ENCODE measurements at places on chromosomes 12 and 14.

DNA sequence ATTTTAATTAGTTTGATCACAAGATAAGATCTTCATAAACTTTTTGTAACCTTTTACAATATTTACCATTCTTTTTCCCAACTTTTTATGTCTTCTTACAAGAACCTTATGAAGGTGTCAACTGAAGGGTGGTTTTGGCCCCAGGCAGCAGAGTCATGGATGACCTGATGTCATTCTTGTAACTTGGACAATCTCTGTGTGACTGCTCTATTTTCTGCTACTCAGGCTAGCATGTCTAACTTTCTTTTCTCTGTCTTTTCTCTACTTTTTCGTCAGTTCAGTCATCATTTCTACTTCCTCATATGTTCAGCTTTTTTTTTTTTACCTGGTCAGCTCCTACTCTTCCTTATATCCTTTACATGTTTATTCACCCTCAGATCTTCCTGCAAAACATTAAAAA, 150.7 kb upstream of the PTPRQ start:
- no peak for DNase-seq

DNA sequence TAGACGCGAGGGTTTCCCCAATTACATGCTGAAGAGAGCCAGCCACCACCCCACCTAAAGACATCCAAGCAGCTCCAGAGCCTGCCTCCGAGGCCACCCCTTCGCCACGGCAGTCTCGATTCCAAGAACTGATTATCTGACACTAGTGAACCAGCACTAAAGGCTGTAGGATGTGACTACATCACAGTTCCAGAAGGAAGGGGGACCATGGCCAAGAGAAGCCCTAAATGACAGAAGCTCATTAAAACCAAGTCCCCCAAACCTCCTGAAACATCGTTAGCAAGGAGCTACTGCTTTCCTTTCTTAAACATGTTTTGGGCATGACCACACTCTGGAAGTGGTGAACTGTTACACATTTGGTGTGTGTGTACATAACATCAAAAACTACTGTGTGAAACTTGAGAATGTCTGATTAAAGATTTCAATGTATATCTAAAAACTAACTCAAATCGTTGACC, 88.2 kb downstream of the DUSP16 start:
- no peak for DNase-seq

GRCh38 chr12:25840678-25841465, 117.6 kb upstream of the RASSF8 start:
- no peak for DNase-seq

DNA sequence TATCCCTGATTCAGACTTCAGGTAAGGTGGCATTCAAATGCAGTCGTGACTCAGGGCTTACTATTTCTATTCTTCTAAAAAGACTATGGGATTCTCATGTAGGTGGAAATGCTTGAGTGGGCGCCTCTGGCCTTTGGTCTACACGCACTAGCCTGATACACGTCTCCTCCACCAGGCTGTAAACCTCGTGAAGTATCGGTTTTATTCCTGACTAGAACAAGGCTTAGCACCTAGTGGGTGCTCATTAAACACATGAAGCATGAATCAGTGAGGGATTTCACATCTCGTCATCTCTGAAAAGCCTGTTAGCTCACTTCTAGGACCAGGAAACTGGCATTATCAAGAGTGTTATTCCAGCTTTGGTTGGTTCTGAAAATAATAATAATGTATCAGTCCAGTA, 17.7 kb upstream of the HNF1A start:
- no peak for DNase-seq

GRCh38 chr12:70535896-70536374, 101.3 kb downstream of the PTPRB start:
- DNase-seq: no peak

- no peak for DNase-seq
Observed at GRCh38 chr12:105330931-105331804, 677 bp downstream of the C12orf75 start.

DNA sequence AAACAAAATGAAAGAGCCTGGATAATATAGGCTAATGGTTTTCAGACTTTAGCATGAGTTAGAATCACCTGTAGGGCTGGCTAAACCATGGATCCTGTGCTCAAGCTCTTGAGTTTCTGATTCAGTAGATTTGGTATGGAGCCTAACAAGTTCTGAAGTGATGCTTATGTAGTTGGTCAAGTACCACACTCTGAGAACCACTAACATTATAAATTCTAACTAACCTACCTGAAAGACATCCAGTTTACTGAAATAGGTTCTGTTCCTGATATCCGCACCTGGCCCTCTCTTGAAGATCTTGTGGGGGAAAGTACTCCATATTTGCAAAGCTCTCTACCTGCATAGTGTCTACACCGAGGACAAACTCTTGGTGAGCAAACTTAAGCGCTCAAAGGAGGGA, 59.4 kb upstream of the VSX2 start:
- no peak for DNase-seq

GRCh38 chr12:113196990-113197389, 11.5 kb downstream of the RITA1 start:
- DNase-seq: peak; percentile 37

- DNase-seq: no peak
Observed at GRCh38 chr14:103521438-103521950, 1.1 kb downstream of the CKB start.

GRCh38 chr14:50823051-50823761, 7.8 kb downstream of the NIN start:
- DNase-seq: no peak

DNA sequence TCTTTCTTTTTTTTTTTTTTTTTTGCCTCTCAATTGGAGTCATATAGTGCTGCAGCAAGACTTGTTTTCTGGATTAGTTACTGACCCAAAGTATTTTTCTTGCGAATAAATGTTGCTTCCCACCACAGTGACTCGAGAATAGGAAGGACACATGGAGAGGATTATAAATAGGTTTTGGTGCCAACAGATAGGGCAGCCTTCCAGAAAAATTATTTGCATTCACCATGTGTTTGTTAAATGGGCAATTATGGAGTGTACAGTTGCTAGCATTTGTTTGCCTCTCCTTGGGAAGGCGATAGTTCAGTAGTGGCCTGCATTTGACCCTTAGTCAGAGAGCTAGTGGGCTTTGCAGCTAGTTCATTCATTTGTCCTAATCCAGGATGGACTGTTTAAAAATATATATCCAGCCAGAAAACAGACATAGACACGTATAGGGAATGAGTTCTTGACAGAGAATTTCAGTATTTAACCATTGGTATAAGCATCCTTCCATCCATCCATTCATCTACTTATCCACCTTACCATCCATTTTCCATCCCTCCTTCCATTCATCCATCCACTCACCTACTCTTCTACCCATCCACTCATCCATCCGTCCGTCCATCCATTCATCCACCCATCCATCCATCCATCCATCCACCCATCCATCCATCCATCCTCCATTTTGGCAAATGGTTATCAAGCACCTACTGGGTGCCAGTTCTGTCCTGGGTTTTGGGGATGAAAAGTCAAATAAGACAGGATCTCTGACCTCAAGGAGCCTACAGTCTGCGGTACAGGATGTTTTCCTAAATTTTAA, 67.5 kb downstream of the CHST11 start:
- DNase-seq: no peak

DNA sequence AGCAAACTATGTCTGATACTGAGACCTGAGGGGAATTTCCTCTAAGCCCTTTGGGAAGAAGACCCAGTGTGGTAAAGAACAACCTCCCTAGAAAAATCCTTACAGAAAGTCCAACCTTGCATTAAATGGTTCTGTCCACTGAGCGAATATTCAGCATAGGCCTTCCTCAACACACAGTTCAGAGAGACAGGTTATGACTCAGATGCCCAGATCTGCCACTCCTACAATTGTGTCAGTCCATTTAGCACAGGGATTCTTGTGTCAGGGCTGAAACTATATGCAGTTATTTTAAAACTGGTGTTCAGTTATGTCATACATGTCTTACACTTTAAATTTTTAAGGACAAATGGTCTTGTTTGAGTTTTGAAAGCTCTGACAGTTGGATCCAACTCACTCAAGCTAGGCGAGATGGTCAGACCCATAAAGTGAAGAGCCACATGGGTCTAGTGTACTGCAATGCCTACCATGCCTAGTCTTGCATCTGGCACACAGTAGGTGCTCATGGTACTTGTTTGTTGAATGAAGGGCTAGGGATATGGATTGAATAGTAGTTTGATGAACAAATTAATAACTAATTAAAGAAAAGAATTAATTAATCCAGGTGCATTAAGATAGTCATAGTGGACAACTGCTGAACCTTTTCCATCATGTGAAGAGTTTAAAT, 207.5 kb upstream of the PWP1 start:
- DNase-seq: no peak

Data from omental fat pad (tissue), 4 donors.